ENCODE measurements at places on chromosomes 13 and 19. TPM values are rescaled to one million over a fixed set of nuclear protein-coding genes. Genes with fewer than 3 reads are reported as not detected.

SHISA2 gene
- 49.9 TPM for total RNA-seq

APOE gene
- total RNA-seq: 43.1 TPM

C1QTNF9 gene
- not detected for total RNA-seq

B9D2 gene
- 1.9 TPM for total RNA-seq

TBXA2R gene
- not detected for total RNA-seq

HS6ST3 gene
- not detected for total RNA-seq

CYP4F12 gene
- not detected for total RNA-seq

ZNF8 gene
- total RNA-seq: 4.3 TPM

PLPPR3 gene
- total RNA-seq: 0.48 TPM

Measured in tracheal epithelial cell (primary cell).